ENCODE measurements at places on chromosomes 4 and X. TPM values are rescaled to one million over a fixed set of nuclear protein-coding genes. Genes with fewer than 3 reads are reported as not detected.

The GPR119 gene
- not detected for total RNA-seq

The MAGED2 gene
- 109 TPM for total RNA-seq

The HS3ST1 gene
- 3.8 TPM for total RNA-seq

The TMEM156 gene
- 1.0 TPM for total RNA-seq

The GLOD5 gene
- not detected for total RNA-seq

The GYPE gene
- 0.66 TPM for total RNA-seq

The CTAG2 gene
- not detected for total RNA-seq

The HERC3 gene
- total RNA-seq, result 34.1 TPM

The PTCHD1 gene
- 1.3 TPM for total RNA-seq

The DTHD1 gene
- 0.33 TPM for total RNA-seq

The EDNRA gene
- 5.2 TPM for total RNA-seq

The GLRA2 gene
- not detected for total RNA-seq

DNA sequence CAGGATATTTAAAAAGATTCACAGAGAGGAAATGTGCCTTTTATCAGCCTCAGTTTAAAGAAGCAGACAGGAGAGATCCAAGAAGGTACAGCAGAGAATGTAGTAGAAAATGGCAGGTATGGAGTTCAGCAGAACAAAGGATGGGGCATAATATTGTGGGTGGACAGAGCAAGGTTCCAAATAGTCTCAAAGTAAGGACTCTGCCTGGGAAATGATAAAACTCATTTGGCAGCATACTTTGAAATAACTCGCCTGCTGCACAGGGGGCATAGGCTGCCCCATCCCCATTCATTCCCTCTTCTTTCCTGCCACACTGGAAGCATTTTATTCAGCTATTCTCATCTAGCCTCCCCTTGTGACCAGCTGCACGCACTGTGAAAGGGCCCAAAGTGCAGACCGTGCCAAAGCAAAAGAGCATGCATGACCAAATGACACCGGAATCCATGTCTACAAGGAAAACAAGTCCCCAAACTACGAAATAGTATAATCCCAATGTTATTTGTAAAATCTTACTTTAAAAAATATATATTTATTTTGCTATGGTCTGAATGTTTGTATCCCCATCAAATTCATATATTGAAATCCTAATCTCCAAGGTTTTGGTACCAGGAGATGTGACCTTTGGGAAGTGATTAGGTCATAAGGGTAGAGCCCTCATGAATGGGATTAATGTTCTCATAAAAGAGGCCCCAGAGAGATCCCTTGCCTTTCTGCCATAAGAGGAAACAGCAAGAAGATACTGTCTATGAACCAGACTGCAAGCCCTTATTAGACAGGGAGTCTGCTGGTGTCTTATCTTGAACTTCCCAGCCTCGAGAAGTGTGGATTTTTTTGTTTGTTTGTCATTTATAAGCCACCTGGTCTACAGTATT lies 77.4 kb upstream of the PRSS48 start:
- no peak for DNase-seq

DNA sequence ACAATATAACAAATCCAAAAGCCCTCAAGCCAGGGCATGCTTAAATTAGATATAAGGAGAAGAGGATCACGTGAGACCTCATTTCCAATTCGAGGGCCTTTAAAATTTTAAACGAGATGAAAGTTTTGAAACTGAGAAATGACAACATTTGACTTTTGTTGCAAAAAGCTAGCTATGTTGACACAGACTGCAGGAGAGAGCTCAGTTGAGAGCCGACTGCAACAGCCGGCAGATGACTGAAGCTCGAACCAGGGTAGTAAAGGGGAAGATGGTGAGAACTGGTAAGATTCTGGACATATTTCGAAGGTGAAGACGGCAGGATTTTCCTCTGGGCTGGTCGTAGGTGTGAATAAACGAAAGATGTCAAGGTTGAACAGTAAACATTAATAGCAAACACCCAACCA lies 773 bp downstream of the PRMT9 start:
- DNase-seq, result no peak

DNA sequence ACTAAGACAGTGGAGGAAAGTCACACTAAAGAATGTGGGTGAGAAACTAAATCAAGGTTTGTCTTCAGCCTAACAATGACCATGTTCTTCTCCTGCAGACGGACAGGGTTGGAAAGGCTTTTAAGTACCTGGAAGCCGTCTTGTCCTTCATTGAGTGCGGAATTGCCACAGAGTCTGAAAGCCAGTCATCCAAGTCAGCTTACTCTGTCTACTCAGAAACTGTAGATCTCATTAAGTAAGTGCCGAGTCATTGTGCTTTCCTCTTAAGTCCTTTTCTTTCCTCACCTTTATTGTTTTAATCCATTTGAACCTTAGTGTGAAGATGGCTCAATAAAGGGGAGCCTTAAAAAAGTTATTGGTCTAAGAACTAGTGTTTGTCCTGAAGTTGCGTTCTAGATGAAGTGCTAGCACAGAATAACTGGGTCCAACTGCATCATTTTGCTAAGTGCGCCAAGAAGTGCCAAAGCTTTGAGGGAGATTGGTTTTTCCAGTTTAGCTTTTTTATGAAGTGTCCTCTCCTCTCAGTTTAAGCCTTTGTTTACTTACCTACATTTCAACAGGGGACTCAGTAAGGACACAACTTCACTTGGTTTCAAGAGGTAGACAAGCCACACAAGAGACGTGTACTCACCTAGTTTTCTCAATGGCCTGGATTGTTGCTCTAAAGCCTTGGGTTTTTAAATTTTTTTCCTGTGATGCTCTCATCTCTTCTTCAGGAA lies 89.3 kb downstream of the KLHL8 start:
- no peak for DNase-seq

DNA sequence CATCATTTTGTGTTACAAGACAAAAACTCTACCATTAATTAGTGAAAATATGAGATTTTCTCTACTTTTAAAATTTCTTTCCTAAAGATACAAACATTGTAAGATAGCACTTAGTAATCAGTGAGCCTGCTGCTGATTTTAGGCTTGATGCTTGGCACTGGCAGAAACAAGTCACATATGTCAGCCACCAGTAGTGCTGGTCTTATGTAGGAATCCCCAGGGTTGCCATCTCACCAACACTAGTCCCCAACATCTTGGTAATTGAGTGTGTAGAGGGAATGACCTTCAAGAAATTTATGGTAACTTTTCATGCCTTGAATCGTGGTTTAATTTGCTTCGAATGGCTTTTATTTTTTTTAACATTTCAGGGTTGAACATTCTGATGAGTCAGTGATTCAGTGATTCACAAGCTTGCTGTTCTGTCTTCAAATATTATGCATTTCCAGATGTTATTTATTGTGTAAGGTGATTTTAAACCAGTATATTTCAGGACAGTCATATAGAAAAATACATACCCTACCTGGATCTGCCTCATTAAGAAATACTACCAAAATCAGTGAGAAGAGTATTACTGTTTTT lies 11.9 kb downstream of the EXOC1 start:
- no peak for DNase-seq

- DNase-seq, result peak; percentile 66
These were observed 10.1 kb upstream of the ADH1A start for GRCh38 chr4:99300934-99301333.

GRCh38 chr4:78627046-78627965 lies 75.7 kb downstream of the ANXA3 start:
- DNase-seq, result no peak

DNA sequence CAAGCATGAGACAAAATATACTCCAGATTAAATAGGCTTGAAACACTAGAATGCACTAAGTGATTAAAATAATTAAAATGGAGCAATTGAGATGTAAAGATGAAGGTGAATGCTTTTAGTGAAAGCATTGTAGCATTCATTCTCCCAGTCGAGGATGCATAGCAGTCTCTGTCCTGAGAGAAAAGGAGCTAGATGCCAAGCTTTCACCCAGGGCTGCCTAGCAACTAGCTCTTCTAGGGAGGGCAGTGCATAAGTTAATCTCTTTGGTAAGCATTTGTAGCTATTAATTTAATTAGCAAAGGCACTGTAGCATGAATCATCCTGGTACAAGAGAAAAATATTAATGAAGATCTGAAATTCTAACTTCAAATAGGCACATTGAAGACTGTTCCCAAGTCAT lies 1014.8 kb downstream of the C4orf33 start:
- DNase-seq, result no peak

- no peak for DNase-seq
These were observed 71.1 kb upstream of the DDIT4L start for GRCh38 chr4:100261346-100261745.

DNA sequence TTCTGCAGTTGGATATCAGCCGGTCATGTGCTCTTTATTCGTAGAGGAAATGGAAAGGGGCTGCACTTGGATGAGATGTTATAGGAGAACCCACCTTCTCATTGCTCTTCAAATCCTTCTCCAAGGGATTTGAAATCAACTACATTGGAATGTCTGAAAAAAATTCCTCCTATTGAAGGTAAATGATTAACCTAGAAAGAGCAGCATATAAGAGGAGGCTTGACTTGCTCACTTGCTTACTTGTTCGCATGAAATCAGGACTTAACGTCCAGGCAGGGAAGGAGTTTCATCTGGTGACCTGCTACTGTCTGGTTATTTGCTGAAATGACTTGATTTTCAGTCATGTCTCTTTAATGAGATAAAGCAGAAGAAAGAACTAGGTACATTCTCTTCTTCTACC lies 338.4 kb upstream of the NOCT start:
- no peak for DNase-seq

DNA sequence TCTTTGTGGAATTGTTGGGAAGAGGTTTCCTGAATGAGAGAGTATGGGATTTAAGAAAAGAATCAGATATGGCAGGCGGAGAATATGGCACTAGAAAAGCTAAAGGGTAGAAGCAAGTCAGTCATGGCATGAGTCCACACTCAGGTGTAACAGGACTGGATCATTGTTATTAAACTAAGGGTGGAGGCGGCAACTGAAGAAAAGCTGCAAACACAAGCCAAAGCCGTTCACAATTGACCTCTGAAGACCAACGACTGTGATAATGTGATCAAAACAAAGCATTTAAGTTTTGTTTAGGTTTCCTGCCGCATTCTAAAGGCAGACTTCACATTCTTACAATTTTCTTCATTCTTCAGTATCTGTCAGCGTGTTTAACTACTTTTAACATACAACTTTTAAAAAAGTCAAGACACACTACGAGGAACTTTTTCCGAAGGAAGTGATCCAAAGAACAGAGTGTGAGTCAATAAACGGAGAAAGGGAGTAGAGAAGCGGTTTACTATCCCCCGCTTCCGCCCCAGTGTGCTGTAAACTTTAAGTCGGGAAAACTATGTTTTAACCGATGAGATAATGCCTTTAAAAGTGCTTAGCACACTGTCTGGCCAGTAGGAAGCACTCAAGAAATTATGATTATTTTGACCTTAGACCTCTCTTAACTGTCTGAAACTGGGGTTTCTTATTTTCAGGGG lies 909 bp upstream of the SLAIN2 start:
- DNase-seq, result no peak

GRCh38 chr4:18021720-18022571 lies at the start of gene LCORL:
LCORL (minus strand) TSS chr4:18021755; CDS start chr4:18021751, 4 bp downstream.
- peak; percentile 89 for DNase-seq

DNA sequence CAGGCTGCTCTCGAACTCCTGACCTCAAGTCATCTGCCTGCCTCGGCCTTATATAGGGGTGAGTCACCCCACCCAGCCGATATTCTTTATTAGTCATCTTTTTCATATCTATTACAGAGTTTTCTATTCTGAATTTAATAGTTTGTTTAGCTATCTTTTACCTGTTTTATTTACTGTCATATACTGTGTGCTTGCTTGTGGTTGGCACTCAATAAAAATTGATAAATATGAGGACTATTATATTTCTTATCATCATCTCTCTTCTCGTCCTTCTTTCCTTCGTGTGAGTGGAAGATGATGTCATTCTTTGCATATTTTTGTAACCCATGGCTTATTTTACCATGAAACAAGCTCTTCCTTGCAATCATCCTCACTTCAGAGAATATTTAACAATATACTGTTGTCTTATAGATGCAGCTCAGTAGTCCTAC lies 265.5 kb downstream of the ARHGAP24 start:
- no peak for DNase-seq

DNA sequence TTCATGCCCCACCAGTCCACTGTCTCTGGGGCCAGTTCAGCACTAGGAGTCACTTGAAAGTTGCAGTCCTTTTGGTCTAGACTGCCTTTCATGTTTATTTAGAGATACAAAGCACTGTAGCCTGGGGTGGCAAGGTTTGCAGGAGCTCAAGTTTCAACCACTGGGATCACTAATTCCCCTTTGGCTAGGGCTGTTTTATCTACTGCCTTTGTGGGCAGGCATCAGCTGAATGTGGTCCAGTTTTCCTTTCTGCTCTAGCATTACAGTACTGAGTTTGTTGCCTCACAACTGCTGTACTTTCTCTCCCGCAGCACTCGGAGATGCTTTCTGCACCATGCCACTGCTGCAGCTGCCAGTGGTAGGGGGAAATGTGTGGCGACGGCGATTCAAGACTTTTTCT lies 222.3 kb upstream of the HDX start:
- DNase-seq, result no peak

DNA sequence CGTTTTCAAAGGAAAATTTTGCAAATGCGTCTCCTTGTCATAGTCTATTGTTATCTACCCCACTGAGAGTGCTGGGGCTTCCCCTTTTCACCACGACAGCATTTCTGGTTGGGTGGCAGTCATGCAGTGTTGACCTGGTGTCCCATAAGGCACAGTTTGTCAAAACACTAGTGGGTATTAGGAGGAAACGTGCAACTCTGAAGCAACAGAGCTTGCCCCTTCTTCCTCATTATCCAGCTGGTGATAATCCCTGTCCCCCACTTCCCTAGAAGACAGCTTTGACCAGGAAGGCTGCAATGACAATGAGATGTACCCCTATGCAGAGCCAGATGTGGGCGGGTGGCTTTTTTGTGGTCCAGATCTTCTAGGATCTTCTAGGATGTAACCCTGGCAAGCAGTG lies 1.8 kb downstream of the TBC1D1 start:
- DNase-seq, result no peak

DNA sequence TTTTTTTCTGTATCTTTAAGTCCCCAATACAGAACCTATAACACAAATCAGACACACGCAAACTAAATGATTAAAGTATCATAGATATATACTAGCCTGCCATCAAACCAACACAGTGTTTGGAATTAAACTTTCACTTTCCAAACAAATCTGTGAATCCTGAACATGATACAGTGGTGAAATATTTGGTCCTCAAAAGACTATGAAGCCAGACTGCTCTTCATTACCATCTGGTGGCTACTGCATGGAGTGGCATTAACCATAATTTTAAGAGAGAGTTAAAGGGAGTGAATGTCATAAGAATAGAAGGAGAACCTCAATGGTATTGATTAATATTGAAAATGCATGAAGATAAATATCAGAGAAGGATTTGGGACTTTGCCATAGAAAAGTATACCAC lies 9.2 kb upstream of the GABRA4 start:
- no peak for DNase-seq

DNA sequence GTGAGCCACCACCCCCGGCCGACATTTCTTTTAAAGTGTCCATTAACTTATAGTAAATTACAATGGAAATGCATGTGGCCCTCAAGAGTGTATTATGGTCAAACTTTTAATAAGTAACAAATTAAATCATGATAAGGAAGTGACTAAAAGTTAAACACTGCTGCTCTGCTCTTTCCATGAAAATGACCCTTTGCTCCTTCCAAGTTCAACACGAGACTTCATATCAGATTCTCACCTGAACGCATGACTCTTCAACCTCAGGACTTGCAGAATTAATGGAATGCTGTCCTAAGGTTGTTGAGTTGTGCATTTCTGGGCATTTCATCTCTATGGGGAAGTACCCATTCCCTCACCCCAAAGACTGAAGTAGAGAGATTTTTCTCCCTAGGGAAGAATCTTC lies 27.1 kb downstream of the AWAT2 start:
- no peak for DNase-seq
